ENCODE measurements at places on chromosomes 2 and 18. TPM values are rescaled to one million over a fixed set of nuclear protein-coding genes. Genes with fewer than 3 reads are reported as not detected.

- DNase-seq, result no peak
Measured at GRCh38 chr2:215420471-215420935, 15.4 kb downstream of the FN1 start.

DNA sequence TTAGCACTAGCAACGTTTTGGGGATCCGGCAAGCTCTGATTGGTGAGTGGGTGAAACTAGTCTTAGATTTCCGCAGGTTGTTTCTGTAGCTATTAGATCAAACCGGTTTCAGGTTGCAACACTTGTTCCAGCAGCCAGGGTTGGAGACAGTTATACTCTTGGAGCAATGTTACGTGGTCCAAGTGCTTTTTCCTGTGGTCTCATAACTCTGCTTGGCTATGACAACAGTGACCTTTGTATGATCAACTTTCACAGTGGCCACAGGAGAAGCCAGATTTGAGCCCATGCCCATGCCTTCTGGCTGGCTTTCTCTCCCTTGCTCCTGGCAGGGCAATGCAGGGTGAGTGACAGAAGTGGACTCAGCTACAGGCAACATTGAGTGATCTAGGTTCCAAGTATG is 84.5 kb upstream of the TAF1B start:
- no peak for DNase-seq

DNA sequence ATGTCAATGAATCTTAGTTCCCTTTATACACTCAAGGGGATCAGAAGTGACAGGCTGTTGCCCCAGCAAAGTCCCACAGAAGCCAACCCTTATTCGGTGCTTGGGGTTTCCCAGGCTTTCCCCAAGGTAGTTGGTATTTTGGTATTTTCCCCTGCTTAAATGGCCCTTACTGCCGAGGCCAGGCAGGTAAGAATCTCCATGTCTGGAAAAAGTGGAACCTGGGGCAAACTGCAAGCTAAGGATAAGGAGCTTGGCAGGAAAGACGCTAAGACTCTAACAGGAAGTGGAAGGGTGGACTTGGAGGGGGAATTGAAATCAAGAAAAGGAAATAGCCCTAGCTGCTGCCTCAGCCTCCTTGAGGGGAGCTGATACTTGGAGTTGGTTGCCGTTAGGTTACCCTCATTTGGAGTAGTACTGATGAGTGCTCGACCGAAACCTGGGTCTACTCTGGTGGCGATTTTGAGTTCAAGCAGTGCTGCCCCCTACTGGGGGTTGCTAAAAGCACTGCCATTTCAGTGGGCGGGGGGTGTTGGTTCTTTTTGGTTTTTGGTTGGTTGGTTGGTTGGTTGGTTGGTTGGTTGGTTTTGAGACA is 3.3 kb upstream of the GPBAR1 start:
- no peak for DNase-seq

GRCh38 chr18:61282926-61283325 is 50.3 kb upstream of the CDH20 start:
- DNase-seq, result no peak

GRCh38 chr2:67599561-67599960 is 202.4 kb downstream of the ETAA1 start:
- no peak for DNase-seq

GRCh38 chr2:223529696-223530095 is 72.5 kb downstream of the SCG2 start:
- no peak for DNase-seq

Gene ANKRD29
- total RNA-seq, result 0.35 TPM

All from HFFc6 (cell line).